Endothelial cell of umbilical vein (primary cell): ENCODE measurements at places on chromosomes 1 and 21. TPM values are rescaled to one million over a fixed set of nuclear protein-coding genes. Genes with fewer than 3 reads are reported as not detected.

GRCh38 chr1:45171575-45171974 is 34.8 kb downstream of the ZSWIM5 start:
- no peak for DNase-seq
- no peaks in the 10 kb centered on the region for H3K4me1 ChIP-seq
- H3K36me3 ChIP-seq: no peaks in the 10 kb centered on the region
- no peaks in the 10 kb centered on the region for H3K27me3 ChIP-seq
- H3K4me3 ChIP-seq: no peak overlapping the region

GRCh38 chr1:223827193-223827663 is 18.5 kb downstream of the TP53BP2 start:
- peak; percentile 31 for DNase-seq
- H3K27ac ChIP-seq: no peak overlapping the region
- H3K4me1 ChIP-seq: peaks cover 21% of the 10 kb centered on the region
- H3K4me3 ChIP-seq: no peak overlapping the region
- no peaks in the 10 kb centered on the region for H3K36me3 ChIP-seq

BMP8B gene
- total RNA-seq: 0.07 TPM in 1 of 2 replicates, not detected in the other

SLC35F3 gene
- total RNA-seq: not detected in 2 replicates

DNA sequence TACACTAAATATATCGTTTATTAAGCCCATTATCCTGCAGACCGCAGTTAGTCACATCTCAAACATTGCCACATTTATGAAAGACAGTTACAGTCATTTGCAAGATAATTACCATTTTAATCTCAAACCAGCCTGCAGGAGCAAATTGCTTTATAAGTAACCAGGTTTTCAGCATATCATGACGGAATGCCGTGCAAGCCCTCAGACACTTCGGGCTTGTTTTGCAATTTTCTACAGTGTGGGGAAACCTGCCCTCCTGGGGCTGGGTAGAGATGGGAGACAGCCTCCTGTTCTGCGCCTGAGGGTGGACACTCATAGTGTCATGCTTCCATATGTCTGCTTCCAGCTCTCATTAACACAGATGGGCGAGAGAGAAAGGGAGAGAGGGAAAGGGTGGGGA is 563.9 kb downstream of the NPHP4 start:
- H3K4me1 ChIP-seq: no peaks in the 10 kb centered on the region
- no peaks in the 10 kb centered on the region for H3K36me3 ChIP-seq
- DNase-seq: no peak
